RPMI8226 (cell line): ENCODE measurements at places on chromosomes 5 and 9.

DNA sequence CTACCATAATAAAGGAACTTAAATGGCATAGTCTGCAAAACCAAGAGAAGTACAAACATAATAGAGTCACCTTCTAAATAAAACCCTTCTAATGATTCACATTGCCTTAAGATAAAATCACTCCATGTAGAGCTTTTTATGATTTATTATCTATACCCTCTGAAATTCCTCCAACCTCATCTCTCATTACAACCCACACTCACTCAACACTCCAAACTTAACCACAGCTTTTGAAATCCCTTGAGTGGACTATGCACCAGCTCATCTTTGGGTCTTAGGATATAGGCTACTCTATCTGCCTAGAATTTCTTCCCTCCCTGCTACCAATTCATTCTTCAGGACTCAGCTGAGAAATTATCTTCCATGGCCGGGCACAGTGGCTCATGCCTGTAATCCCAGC is 122.5 kb downstream of the CETN3 start:
- DNase-seq, result no peak

- no peak for DNase-seq
These were observed 87.4 kb upstream of the TBC1D2 start for GRCh38 chr9:98342820-98343210.

DNA sequence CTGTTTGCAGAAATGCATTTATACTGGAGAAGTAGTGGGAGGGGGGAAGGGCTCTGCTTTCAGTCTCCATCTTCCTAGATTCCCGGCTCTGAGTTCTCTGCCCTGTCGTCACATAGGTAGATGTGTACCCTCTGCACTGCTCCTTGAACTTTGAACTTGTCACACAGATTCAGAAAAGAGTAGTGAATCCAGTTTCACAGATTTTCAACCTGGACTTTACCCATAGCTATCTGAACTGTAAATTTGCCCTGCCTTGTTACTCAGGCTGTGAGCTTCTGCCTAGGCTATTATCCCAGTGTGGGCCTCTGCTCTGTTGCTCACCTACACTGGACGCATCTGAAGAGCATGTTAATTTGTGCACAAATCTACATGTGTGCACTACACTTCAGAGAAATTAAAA is 12.8 kb upstream of the C9orf152 start:
- no peak for DNase-seq

DNA sequence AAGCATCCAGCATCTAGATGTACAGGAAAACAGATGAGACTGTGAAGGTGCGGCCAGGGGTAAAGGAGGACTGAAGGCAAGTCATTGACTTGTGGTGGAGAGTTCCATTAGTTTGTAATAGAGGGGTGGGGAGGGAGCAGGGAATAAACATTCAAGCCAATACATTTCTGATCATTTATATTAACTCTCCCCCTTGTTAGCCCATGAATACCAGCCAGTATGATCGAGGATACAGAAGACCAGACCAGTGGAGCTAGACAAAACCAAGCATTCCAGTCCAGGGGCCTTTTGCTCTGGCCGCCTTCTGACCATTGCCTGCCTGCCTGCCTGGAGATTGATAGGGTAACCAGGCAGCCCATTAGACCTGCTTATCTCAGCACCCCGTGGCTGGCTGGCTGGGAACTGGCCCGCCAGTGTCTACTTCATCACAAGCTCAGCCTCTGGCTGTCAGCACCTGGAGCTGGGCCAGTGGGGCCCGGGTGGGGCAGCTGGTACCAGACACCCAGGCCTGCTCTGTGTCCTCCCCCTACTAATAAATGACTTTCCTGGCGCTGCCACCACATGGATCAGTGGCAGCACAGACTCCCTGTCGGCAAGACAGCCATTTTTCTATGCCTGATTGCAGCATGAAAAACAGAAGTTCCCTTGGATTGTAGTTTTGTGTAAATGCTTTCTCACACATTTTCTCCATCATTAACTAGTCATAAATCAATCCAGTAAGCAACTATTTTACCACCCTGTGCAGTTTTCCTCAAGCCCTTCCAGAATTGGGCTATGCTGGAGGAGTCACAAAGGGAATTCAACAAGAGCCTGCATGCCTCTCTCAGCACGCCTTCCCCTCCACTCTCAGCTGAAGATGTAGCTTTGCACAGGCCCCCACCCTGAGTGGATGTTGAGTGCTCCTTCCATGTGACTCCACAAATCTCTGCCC is 181.3 kb downstream of the SNCAIP start:
- no peak for DNase-seq

DNA sequence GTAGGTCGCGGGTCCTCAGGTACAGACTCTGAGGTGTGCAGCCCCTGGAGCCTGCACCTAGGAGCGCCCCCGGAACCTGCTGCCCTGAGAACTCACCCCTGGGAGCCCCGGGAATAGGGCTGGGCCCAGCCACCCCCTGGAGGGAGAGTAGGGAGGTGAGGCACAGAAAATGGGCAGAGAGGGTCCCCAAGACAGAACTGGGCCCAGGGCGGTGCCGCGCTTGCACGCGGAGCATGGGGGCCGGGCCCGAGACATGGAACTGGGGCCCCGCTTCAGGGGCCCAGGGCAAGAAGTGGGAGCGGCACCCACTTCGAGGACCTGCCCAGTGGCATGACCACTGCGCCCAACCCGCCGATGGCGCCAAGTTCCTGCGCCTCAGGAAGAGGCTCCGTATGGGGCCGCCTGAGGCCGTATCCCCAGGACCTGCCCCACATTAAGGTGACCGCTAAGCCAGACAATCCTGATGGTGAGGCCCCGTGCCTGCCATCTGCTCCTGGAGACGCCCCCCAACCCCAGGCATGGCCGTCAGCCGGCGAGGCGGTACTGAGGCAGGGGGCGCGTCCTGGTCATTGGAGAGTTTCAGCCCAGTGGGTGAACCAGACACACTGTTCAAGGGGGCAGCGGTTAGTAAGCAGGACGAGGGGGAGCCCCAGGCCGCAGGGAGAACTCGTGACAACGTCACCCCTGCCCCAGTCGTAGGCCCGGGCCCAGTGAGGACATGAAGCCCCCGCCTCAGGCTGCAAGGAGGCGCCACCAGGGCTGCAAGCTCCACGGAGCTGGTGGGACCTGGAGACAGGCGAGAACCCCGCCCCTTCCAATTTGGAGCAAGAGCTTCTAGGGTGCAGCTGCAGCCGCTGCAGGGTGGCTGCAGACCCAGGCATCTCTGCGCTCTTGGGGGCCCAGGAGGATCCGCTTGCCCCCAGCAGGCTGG is 89.5 kb upstream of the PUM3 start:
- DNase-seq, result no peak

DNA sequence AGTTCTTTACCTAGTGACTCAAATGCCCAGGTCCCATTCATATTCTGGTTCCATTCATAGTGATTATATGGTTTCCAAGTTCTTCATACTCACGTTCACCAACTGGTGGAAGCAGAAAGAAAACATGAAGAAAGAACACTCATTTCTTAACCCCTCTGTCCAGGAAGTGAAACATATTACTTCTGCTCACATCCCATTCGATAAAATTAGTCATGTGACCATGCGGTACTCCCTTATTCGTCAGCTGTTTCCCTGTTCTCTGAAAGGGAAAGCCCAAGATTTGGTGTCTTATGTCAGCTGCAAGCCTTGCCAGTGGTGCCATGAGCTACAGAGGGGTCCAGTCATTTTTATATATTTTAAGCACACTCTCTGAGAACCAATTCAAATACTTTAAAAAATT is 387.0 kb upstream of the DMAC1 start:
- DNase-seq, result no peak

GRCh38 chr5:41747301-41747700 is 122.9 kb downstream of the OXCT1 start:
- peak; percentile 27 for DNase-seq

DNA sequence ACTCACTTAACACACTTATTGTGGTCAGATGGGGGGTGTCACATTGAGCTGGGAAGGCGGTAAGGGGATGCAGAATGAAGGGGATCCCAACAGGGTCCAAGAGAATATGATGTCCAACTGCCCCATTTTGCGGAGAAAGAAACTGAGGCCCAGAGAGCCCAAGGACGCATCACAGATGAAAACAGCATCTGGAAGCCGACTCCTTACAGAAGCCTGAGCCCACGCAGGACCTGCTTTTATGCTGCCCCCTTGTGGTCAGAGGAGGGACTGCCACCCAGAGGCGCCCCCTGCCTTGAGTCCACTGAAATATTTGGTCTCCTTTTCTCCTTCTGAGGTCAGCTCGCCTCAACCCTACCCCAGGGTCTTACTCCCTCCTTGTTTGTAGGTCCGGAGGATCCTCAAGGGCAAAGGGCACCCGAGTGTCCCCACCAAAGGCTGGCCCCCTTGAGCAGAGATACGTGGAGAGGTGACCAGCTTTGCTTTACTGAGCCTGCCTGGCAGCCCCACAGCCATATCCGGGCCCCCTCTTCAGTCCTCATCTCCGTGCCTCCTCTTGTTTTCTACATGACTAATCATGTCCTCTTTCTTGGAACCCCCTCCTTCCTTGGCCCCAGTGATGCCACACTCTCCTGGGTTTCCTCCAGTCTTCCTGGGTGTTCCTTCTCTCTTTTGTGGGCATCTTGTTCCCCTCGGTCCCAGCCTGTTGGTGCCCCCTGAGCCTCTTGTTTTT is 30.0 kb upstream of the TTLL11 start:
- peak; percentile 82 for DNase-seq

DNA sequence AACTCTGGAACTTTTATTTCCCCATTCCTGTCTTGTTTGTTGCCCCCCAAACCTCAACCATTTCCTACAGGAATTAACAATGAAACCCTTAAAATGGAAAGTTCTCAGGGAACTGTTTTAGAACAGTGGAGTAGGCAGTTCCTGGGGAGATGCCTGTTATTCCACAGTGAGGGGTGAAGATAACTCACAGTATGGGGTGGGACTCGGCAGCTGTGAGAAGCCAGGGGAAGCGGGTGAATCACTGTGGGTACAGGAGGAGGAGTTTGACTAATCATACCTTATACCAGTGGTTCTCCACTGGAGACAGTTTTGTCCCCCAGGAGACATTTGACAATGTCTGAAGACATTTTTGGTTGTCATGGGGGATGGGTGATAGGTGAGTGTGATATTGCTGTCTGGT is 36.9 kb upstream of the GLRA1 start:
- no peak for DNase-seq

DNA sequence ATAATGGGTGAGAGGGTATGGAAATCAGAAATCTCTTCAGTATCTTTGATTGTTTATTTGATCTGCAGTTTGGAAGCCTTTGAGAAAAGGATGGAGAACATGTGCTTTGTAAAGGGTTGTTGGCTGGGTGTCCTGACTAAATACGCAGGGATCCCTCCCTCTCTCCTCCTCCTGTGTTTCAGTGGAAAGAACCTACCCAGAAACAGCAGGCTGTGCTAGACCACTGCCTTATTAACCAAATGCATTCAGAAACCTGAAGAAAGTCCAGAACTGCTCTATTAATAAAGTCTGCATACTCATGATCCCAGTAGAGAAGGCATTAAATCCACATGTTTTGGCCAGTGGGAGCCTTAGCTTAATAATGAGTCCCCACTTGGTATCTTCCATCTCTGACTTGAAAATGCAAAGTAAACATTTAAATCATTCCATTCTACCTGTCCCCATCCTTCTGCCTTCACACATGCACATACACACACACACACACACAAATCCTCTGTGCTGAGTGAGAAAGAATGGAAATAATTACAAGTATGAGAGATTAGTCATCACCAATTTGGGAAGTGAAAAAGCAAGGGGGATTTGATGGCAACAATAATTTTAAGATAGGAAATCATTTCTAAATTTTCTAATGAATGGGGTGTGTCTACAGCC is 10.0 kb upstream of the LECT2 start:
- no peak for DNase-seq

DNA sequence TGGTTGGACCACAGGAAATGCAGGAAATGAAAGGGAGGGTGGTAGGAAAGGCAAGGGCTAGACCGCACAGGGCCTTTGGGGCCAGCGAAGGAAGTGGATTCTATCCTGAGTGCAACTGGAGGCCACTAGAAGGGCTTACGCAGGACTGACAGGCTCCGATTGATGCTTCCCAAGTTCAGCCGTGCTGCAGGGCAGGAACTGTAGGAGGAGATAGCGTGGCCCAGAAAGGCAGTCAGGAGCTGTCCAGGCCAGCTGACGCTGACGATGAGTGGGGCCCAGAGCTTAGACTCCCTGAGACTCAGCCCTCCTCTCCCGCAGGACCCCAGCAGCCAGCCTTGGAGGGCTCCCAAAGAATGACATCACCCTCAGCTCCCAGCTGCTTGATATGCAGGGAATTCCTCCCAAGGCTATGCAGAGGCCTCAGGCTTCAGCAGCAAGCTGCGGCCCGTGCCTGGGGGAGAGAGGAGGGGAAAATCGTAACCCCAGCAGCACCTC is 48.8 kb downstream of the KCNIP1 start:
- DNase-seq, result no peak

- no peak for DNase-seq
These were observed 84.2 kb downstream of the FNBP1 start for GRCh38 chr9:129958796-129959195.
